ENCODE measurements at places on chromosomes 2 and 18. TPM values are rescaled to one million over a fixed set of nuclear protein-coding genes. Genes with fewer than 3 reads are reported as not detected.

The CTAGE1 gene
- total RNA-seq = not detected

The LIMS3 gene
- total RNA-seq = 0.16 TPM

The PDCL3 gene
- 43.2 TPM for total RNA-seq

The ELOA2 gene
- not detected for total RNA-seq

The UGT1A7 gene
- total RNA-seq = 0.10 TPM

DNA sequence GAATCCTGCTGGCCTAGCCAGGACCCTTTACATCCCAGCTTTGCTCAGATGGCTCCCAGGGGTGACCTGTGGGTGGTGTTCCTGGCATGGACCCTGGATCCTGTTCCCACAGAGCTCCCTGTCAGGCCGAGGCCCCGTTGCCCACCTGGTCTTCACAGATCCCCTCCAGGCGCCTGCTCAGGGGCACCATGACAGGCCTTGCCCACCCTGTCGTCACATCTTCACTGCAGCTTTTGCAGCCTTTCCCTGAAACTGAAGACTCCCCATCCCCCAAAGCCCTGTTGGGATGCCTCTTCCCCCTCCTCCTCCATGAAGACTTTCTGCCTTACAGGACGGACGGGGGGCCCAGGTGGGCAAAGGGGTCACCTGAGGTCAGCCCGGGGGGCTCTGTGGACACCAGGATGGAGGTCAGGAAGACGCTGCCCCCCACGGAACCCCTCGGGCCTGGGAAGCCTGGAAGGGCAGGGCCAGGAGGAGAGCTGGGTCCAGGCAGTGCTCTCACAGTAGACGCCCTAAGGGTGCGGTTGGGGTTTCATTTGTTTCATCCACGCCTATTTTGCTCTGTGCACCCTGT is 13.0 kb upstream of the KIF1A start:
- DNase-seq = no peak

GRCh38 chr2:12256206-12256605 is 460.5 kb upstream of the TRIB2 start:
- no peak for DNase-seq

DNA sequence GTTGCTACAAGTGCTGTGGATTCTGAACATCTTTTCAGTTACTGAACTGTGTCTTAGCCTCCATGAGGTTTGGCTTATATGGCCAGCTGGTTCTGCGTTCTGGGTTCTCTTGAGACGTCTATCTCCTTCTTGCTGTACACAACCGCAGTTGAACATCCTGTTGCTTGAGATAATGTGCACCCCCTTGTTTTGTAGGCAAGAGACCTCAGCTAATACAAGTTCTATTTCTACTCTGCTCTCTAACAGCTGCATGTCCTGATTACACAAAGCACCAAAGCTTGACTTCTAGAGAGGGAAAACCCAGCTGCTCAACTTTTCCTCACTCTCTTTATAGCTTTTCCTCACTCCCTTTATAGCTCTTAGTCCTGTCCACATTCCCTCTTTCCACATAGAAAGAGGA is 176.0 kb downstream of the LTBP1 start:
- DNase-seq = no peak

DNA sequence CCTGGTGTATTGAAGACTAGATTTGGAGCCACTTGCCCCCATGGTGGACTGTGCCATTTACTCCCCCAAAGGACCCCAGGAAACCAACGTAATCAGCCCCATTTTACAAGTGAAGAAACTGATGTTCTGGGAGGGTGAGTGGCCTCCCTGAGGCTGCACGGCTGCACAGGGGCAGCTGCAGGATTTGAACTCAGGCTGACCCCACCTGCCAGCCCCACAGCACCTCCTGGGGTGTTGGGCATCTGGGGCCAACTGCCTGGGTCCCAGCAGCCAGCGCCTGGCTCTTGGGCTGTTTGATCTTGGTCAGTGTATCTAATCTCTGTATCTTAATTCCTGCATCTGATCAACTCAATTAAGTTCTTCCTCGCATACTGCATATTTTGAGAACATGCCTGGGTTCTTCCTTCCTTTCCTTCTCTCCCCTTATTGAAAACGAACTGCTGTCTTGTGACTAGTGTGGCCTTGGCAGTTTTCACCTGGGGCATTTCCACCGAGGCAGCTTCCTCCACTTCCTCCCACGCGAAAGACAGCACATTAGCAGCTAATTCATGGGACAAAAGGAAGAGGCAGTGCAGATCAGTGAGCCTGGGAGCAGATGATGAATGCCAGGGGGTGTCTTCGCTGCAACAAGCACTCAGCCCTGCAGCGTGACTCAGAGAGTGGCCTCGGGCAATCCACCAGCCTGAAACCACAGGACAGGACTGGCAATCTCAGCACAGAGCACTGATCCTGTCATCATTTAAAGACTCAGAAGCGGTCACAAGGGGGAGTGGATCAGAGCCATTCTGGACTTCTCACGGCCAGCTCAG is 184.1 kb upstream of the RAB12 start:
- DNase-seq = no peak

DNA sequence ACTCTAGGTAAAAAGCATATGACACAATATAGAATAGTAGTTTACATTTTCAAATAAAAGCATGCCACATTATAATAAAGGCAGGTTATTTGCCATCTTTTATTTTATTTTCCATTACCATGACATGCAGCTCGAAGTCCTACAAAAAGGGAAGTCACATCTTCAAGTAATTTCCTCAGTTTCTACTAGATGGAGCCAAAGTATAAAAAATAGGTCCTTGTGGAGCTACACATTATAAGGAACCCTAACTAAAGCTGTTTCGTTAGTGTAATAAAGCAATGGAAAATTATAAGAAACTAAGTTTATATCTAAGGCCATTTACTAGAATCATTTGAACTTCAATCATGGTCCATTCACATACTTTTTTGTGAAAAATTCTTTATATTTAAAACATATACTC is 674.5 kb downstream of the KCNJ3 start:
- DNase-seq = no peak

GRCh38 chr2:24893934-24894333 is 26.1 kb downstream of the ADCY3 start:
- DNase-seq = no peak

Data from activated T-cell treated with anti-CD3 and anti-CD28 coated beads, Interleukin-2, amount 50 U/mL, for 4 hours (primary cell).